ENCODE measurements at places on chromosomes 5 and 9.

- DNase-seq, result no peak
These were observed 48.9 kb downstream of the FAM174A start for GRCh38 chr5:100584069-100584468.

DNA sequence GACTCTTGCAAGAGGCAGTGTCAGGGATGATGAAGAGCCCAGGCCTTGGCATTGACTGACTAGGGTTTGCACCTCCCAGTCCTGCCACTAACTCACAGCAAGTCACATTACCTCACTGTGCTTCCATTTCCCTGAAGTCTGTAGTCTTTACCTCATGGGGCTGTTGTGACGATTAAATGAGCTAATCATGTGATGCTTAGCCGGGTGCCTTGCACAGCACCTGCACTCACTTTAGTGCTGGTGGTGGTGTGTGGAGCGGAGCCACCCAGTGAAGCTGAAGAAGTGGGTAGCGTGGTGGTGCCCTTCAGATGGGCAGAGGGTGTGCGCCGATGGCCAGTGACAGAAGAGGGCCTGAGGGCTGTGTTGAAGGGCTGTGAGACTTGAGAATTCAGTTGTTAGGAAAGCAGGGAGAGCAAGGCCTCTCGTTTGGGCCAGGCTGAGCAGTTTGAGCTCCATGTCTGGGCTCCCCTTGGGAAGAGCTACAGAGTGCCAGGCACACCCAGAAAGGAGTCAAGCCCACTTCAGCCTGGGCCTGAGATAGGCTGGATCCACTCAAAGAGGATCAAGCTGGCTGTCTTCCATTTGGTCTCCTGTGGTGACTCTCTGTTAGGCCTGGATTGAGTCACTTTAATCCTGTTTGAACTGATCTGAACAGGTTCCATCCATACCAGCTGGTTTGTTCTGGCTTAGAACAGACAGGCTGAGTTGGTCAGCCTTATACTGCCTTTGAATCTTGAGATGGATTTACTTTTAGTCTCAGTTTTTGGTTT lies 42.5 kb downstream of the RALGPS1 start:
- no peak for DNase-seq

- peak; percentile 52 for DNase-seq
These were observed at the start of gene SEMA4D for GRCh38 chr9:89497978-89498851. TSS of gene SEMA4D (minus strand) at chr9:89498113. CDS start at chr9:89405456, 92,657 bp downstream.

DNA sequence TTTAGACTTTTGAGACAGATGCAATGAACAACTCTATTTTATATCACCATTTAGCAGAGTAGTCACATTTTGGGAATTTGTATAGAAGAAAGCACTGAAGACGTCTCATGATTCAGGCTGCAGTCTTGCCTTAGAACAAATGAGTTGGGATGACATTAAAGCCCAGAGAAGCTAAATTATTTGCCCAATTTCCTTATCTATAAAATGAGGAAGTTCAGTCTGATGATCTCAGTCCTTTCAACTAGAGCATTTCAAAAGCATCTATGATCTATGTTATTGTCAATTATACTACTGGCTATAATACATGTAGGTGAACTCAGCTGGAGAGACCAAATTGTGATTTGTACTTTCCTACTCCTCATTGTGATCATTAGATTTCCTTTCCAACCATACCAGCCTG lies 154.1 kb downstream of the OSTF1 start:
- no peak for DNase-seq

DNA sequence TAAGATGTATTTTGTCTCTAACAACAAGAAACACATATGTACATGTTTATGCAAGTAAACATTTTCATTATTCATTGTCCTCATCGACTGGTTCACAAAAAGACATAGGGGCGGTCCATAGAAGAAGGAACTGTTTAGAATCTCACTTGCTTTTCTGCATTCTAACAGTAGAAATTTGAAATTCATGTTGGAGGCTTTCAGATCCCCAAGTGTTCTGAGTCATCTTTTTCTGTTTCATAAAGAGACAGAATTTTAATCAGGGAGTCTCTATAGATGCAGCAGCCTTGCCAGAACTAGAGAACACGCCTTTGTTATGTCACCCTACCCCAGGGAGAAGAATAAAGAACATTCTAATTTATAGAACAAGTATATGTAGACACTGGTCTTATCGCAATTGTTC lies 324.3 kb downstream of the GABRG2 start:
- no peak for DNase-seq

GRCh38 chr9:117354244-117354847 lies 60.5 kb downstream of the ASTN2 start:
- no peak for DNase-seq

DNA sequence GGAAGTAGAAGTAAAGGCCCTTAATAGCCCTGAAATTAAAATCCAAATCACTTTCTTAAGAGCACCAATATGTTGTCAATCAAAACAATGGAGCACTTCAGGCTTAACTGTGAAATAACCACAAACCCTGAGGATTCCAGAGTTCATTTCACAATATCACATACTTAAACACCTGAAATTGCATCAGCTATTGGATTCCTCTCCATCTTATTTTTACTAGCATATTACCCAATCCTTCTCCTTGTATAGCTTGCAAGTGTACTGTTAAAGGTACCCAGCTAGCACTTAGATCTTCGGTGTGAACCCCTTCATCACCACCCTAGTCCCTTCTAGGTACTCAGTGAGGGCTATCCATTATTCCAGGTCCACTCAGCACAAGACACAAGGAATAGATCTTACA lies 287.3 kb downstream of the EFNA5 start:
- no peak for DNase-seq

GRCh38 chr5:102835717-102836116 lies 80.6 kb downstream of the PAM start:
- no peak for DNase-seq

DNA sequence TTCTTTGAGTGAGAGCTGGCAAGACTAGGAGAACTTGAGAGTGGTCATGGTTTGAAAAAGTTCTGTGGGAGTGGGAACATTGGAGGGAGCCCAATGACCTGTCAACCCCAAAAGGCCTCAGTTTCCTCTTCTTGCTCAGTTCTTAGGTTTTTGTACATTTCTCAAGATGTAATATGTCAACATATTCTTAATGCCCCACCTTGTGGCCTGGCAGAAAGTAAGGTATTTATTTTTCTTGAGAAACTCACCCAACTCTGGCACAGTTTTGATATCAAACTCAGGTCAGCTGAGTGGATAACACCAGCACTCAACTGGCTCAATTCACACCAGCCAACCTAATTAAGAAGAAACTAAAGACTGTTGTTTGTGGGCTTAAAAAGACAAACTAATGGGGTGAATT lies 123.0 kb upstream of the SLC27A6 start:
- DNase-seq, result no peak

DNA sequence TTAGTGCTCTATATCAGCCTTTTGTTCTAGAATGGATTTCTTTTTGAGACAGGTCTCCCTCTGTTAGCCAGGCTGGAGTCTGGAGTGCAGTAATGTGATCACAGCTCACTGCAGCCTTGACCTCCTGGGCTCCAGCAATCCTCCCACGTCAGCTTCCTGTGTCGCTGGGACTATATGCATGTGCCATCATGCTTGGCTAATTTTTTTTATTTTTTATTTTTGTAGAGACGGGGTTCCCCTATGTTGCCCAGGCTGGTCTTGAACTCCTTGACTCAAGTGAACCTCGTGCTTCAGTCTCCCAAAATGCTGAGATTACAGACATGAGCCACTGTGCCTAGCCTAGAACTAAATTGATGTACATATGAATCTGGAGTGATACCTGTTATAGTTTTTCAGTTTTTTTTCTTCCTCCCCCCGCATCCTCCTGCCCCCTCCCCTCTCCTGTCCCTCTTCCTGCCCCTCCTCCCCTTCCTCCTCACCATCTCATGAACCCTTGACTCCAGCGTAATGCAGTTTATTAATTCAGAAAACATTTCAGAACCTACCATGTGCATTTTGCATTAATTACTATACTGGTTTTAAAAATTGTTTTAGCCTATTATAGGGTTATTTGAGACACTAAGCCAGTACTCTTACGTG lies 37.4 kb upstream of the TNFAIP8 start:
- no peak for DNase-seq

- no peak for DNase-seq
These were observed 65.3 kb downstream of the GRAMD2B start for GRCh38 chr5:126488443-126489065.

GRCh38 chr5:108617467-108618435 lies 129.9 kb upstream of the FER start:
- no peak for DNase-seq

DNA sequence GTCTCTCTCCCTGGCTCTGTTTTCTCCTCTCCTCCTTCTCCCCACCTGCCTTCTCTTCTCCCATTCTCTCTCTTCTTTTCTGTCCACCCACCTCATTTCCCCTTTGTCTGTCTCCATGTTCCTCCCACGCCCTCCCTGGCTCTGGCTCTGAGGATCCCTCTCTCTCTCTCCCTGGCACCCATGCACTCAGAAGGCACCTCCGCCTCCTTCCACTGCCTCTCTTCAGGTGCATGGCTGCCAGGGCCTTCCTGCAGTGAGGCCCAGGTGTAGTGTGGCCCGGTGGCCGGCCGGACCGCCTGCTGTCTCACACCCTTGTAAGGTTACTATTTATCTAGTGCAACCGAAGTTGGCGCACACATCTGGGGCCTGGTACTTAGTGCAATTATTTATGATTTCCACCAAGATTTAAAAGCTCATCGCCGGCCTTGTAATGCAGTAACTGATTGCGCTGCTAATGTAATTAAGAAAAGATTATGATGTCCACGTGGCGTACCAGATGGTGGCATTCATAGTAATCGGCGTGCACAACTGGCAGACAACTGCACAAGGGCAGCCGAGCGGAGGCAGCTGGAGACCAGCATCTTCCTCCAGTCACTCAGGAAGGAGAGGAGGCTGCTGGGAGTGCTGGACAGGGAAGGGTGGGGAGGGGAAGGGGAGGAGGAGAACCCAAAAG lies 50.4 kb upstream of the MVB12B start:
- no peak for DNase-seq

GRCh38 chr5:142849880-142850279 lies 79.7 kb downstream of the ARHGAP26 start:
- no peak for DNase-seq

DNA sequence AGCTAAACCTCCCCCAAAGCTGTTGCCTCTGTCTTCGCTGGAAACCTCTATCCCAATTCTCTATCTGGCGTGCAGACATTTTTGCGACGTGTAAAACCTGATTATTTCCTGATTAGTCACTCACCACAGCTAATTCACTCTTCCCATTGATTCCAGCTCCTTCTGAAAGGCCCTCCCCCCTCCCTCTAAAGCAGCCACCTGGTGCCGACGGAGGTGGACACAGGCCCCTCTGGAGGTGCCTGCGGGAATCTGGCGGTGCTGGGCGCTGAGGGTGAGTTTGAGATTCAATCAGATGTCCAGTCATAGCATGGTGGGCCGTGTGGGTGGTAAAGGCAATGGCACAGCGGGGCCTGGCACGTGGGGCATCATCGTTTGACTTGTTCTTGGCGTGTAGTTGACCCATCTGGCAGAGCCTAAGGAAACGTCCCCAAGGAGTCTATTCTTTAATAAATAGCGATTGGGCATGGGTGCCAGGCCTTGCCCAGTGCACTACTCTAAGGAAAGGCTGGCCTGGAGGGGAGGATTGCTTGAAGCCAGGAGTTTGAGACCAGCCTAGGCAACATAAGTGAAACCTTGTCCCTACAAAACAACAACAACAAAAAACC lies 271.1 kb upstream of the MVB12B start:
- DNase-seq, result no peak

GRCh38 chr5:73280821-73281746 lies 108.1 kb downstream of the TMEM174 start:
- DNase-seq, result no peak

- DNase-seq, result no peak
These were observed 222.9 kb upstream of the ANKRD55 start for GRCh38 chr5:56456002-56456401.

- DNase-seq, result no peak
These were observed 36.0 kb downstream of the MED27 start for GRCh38 chr9:132043708-132044107.

DNA sequence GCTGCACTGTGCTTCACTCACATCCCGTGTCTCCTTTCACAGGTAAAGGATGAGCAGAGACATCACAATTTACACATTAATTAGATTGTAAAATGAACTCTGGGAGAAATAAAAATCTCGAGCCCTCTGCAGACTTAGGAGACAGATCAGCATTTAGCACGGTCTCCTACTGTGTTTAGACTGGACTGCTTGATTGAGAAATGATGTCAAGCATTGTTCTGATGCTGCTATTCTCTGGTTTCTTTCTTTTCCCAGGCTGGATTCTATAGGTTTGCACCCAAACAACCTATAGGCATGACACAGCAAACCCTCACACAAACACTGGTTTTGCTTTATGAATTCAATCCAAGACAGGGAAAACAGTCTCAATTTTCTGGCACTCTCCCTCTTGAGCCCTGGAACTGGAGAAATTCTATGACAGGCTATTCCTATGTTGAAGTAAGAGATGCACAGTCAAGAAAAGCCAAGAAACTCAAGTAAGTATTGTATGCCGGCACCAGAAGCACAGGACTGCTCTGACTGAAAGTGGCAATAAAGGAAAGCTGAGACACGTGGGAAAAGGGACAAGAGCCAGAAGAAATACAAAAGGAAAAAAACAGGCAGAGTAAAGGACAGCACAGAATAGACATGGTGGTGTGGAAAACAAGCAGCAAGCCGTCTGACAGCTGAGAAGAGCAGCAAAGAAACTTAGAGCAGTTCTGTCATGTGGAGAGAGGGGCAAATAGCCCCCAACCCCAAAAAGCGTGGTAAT lies 24.8 kb upstream of the ERAP2 start:
- DNase-seq, result no peak

DNA sequence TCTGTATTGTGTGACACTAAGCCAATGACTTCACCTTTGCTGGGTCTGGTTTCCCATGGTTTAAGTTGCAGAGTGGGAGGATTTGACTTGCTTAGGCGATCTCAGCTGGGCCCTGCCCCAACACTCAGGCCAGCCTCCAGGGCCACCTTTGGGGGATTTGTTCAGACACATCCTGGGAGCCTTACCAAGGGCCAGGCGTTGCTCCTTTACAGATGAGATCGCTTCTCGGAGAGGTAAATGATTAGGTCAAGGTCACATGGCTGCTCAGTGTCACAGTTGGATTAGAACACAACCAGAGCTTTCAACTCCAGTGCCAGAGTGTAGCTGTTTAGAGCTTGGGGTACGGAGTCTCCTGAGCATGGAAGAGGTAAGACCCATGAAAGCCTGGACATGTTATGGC lies 57.5 kb downstream of the COL27A1 start:
- no peak for DNase-seq

- DNase-seq, result peak; percentile 52
These were observed 40.5 kb downstream of the C9orf50 start for GRCh38 chr9:129580211-129580915.

DNA sequence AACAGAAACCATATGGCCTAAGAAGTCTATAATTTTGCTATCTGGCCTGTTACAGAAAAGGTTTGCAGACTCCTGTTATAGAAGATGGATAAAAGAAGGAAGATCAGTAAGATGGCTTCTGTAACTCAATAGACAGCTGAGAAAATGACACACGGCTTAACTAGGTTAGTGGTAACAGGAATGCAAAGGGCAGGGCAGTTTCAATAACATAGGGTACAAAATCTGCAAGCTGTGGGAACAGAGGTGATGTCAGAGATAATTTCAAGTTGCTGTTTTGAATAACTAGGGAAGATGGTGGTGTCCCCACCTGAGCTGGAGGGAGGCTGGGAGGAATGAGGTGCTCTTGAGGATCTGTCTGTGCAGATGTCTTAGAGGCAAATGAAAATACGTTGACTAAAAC lies 106.5 kb downstream of the GLIS3 start:
- DNase-seq, result no peak

All from T-helper 2 cell (primary cell).